ENCODE measurements at places on chromosomes 13 and 19.

DNA sequence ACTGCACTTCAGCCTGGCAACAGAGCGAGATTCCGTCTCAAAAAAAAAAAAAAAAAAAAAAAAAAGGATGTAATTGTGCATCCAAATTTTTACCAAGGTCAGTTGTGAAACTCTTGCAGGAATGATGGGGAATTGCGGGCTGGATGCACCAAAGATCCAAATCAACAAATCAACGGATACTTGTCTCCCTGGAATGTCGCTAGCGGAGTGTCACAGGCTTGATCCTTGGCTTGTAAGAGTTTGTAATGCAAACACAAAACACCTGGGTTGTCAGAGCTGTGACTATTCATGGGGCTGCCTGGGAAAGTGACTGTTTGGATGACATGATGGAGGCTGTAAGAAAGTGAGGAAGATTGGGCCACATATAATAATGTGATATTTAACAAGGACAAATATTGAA lies 4.2 kb downstream of the KANK3 start:
- DNase-seq: no peak

GRCh38 chr19:32202244-32202643 lies 143.2 kb upstream of the ZNF507 start:
- DNase-seq: no peak

DNA sequence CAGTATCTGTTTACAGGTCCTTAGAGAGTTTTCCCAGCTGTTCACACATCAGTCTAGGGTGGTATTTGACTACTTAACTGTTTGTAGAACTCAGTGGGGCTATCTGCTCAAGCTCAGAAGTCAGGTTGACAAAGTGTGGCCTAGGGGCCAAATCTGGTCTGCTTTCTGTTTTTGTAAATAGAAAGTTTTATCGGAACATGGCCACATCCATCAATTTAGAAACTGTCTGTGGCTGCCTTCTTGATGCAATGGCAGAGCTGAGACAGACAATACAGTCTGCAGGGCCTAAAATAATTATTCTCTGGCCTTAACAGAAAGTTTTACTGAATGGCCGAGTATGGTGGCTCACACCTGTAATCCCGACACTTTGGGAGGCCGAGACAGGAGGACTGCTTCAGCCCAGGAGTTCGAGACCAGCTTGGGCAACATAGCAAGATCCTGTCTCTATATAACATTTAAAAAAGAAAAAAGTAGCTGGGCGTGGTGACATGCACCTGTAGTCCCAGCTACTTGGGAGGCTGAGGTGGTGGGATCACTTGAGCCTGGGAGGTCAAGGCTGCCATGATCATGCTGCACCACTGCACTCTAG lies 2.4 kb downstream of the SMG9 start:
- DNase-seq: no peak

- no peak for DNase-seq
These were observed 88.0 kb downstream of the ATP11A start for GRCh38 chr13:112777637-112778406.

DNA sequence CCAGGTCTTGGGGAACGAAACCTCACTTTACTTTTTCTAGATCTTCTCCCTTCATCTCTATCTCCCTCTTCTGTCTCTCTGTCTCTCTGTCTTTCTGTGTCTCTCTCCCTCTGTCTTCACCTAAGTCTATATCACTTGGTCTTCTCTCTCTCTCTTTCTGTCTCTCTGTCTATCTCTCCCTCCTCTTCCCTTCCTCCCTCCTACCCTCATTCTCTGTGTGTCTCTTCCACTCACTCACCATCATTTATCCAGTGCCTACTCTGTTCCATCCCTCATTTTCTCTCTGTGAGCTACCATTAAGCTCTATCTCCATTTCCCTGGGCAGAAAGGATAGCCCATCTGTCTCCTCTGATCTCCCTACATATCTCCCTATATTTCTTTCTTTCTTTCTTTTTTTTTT lies 32.2 kb upstream of the FBL start:
- DNase-seq: no peak

DNA sequence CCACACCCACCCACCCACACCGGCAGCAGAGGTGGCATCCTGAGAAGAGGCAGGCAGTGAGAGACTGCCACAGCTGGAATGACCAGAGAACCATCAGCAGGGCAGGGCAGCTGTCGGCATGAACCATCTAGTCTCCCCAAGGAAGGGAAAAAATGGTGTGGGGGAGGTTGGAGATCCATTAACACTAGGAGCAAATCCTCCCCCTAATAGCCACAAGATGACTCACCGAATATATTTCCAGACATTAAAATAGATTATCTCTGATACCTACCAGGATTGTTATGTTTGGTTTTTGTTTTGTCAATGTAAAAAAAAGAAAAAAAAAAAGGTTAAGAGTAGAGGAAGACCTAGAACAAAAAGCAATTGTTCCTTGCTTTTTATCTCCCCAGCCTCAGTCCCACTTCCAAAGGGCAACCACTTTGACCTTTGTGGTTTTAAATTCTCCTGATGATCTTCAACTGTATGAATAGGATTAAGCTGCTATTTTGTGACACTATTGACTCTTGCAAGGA lies 34.2 kb downstream of the THSD1 start:
- DNase-seq: no peak
